Neuronal stem cell (in vitro differentiated cells): ENCODE measurements at places on chromosomes 3 and 15.

GRCh38 chr3:186965141-186965879, 35.0 kb downstream of the ST6GAL1 start:
- DNase-seq = no peak

- DNase-seq = no peak
Observed at GRCh38 chr3:114119776-114120175, 59.1 kb downstream of the DRD3 start.

GRCh38 chr3:133805384-133805701, 272 bp upstream of the SRPRB start:
- DNase-seq = no peak

GRCh38 chr3:41898631-41899030, 63.3 kb downstream of the ULK4 start:
- no peak for DNase-seq

GRCh38 chr15:45653702-45654424, 19.0 kb downstream of the SQOR start:
- no peak for DNase-seq

DNA sequence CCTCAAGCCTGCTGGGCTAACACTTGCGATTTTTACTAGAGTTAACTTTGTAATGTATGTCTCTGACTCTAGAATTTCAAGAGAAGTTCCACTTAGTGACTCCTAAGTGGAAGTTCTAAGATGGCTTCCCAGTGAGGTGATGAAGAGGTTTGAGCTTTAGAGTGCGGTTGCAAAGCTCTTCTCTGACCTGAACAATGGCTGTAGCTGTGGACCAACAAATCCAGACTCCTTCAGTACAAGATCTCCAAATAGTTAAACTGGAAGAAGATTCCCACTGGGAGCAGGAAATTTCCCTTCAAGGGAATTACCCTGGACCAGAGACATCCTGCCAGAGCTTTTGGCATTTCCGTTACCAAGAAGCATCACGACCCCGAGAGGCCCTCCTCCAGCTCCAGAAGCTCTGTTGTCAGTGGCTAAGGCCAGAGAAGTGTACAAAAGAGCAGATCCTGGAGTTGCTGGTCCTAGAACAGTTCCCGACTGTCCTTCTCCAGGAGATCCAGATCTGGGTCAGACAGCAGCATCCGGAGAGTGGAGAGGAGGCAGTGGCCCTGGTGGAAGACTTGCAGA, 22.3 kb downstream of the WDR73 start:
- DNase-seq = no peak

DNA sequence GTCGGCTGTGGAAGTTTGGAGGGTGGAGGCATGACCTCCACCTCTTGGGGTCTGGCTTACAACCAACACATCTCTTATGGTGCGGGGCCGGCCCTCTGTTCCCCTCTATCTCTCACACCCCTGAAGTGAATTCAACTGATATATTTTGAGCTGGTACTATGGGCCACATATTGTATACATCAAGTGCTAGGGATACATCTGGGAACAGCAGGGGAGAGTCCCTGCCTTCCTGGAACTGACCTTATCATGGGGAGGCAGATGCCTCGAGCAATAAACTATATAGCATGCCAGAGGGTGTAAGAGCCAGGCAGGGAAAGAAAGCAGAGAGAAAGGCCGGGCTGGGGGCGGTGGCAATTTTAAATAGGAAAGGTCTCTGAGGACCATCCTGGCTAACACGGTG, 60.4 kb upstream of the TRPM1 start:
- no peak for DNase-seq
